Nephron progenitor cell (in vitro differentiated cells): ENCODE measurements at places on chromosomes 2 and 18.

- no peak for DNase-seq
Measured at GRCh38 chr18:41268271-41268670, 686.8 kb upstream of the PIK3C3 start.

DNA sequence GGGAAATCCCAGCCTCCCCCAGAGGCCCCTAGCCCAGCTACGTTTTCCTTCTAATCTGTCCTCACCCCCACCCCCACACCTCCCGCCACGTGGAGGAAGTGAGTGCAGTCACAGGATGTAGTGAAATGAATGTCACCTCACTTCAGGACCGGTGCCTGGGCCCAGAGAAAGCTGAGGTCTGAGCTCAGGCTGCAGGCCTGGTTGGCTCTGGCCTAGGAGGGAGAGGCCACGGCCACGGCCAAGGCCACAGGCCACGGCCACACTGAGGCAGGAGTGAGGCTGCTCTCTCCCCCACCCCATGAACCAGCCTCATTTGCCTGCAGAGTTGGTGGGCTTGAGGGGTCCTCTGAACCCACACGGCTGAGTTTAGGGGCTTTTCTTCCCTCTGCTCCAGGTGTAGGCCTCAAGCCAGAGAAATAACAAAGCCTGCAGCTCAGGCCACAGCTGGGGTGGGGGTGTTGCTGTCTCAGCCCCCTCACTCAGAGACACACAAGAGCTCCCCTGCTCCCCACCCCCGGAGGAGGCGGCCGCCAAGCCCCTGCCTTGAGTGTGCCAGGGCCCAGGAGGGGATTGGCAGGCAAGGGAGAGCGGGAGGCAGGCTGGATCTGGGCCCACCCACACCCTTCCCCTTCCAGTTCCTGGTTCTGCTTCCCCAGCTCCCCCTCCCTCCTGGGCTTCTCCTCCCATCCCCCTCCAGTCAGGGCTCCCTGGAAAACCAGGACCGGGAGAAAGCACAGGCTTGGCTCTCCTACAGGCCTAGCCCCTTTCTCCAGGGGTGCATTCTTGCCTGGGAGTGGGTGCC is 27.0 kb downstream of the DNMT3A start:
- DNase-seq, result peak; percentile 59

DNA sequence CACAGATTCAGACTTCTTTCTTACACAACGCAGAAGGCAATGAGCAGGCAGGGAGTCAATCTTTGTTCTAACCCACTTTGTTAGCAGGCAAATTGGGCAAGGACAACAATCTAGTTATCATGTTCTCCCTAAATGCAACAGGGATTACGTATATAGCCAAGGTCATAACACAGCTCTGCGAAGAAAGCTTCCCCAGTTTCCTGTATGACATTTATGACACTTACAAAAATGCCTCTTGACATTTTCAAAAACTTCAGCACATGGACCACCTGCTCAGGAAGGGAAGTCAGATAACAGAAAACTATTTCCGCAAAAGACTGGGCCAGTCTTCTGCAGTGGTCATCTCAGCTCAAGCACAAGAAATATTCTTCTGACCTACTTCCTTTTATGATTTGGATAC is 106.1 kb downstream of the IRS1 start:
- DNase-seq, result no peak

DNA sequence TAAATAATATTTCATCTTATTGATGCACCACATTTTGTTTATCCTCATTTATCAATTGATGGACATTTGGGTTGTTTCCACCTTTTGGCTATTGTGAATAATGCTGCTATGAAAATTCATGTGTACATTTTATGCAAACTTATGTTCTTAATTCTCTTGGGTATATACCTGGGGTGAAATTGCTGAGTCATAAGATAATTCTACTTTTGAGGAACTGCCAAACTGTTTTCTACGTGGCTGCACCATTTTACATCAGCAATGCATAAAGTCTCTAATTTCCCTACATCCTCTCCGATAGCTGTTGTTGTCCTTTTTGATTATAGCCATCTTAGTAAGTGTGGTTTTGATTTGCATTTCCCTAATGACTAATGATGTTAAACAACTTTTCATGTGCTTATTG is 116.5 kb upstream of the DLX2 start:
- no peak for DNase-seq

- no peak for DNase-seq
Measured at GRCh38 chr2:126886916-126887280, 11.8 kb upstream of the TEX51 start.

DNA sequence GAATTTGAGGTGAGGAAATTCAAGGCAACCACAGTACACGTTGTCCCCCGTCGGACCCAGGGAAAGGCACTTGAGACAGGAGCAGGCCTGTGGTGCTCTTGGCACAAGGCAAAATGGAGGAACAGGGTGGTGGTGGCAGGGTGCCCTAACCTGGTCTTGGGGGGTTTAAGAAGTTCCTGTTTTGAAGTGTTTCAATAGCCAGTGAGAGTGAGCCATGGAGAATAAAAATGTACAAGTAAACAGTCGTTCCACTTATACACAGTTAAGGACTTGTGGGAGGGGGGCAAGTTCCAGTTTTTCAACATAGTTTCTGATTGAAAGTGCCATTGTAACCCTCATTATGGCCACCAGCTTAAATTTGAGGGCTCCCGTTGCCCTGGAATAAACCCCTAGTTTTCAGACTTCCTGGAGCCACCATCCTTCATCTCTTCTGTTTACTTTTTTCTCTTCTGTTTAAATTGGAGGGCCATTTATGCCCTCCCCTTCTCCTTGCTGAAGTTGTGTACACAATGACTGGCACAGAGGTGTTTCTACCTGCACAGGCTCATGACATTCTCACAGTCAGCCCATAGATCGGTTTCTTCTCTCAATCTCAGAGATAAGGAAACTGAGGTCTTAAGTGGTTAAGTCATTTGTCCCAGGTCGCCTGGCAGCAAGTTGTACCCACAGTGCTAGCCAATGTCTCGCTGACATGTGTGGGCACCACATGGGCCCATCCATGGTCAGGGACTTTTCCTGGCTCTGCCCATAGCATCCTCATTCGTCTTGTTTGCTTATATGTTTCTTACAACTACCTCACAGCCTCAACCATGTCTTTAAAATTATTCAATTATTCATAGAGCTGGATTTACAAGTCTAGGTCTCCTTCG is 66.0 kb upstream of the ST3GAL5 start:
- DNase-seq, result no peak

DNA sequence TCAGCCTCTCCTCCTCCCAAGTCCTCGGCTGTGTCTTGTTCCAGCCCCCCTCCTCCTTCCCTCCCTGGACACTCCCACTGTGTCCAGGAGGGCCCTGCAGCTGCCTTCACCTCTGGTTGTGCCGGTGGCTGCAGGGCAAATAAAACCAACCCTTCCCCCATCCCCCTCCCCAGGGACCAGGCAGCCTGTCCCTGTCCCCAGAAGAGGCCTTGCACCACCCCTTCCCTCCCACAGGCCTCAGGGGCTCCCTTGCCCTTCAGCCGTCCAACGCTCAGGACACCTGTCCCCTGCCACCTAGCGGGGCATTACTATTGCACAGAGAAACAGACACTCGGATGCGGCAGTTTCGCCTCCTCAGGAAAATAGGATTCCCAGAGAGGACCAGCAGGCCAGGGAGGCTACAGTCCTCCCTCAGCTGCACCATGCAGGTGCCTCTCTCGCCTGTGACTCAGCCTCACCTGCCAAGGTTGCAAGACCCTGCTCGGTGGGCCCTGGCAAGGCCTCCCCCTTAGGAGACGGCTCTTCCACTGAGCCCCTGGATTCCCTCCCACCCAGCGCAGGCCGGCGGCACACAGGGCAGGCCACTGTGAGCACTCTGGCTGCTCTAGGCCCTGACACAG is 5.5 kb upstream of the GPC1 start:
- DNase-seq, result no peak

GRCh38 chr2:180219491-180219890 is 212.4 kb upstream of the CWC22 start:
- no peak for DNase-seq

DNA sequence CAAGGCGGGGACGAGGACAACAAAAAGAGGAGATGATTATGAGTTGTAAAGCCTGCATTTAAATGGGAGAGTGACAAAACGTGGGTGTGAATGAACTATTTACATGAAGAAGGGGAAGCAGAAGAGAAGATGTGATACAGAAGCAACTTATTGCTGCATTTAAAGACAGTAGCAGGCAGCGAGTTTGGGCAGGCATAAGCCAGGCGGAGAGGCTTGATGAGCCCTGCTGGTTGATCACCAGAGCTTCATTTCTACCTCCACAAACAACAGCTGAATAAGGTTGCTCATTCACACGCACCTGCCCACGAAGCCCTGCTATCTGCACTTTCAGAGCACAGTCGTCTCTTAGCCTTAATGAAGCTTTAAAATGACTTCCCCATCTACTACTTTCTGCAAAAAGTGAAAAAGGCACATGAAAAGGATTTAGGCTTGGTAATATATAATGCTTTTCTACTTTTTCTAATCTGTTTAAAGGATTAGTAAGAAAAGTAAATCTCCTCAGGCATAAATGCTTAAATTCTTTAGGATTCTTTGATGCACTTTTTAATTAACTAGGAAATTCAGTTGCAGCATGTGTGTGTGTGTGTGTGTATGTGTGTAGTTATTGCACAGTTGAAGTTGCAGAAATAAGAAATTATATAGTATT is 3.1 kb downstream of the SLC38A11 start:
- DNase-seq, result no peak

GRCh38 chr2:216081012-216081411 is 597 bp downstream of the PECR start:
- no peak for DNase-seq

GRCh38 chr2:42127425-42128424 is 41.4 kb upstream of the EML4 start:
- DNase-seq, result no peak

- no peak for DNase-seq
Measured at GRCh38 chr2:188898261-188898660, 75.9 kb upstream of the COL3A1 start.

GRCh38 chr2:161045726-161046125 is 114.5 kb upstream of the TANK start:
- DNase-seq, result no peak

DNA sequence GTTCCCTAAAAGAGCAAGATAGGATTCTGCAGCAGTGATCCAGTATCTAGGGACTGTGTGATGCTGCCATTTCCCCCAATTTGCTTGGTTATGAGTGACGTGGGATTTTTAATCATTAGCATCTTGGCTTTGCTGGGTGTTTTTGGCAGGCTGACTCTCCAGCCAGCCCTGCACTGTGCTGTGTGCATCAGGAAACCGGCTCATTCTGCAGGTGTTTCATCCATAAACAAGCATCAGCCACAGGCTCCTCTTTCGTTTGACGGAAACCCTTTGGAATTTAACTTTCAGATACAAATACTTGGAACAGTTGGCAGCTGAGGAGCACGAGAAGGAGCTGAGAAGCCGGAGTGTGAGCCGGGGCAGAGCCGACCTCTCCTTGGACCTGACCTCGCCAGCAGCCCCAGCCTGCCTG is 135.9 kb downstream of the TPGS2 start:
- DNase-seq, result no peak

DNA sequence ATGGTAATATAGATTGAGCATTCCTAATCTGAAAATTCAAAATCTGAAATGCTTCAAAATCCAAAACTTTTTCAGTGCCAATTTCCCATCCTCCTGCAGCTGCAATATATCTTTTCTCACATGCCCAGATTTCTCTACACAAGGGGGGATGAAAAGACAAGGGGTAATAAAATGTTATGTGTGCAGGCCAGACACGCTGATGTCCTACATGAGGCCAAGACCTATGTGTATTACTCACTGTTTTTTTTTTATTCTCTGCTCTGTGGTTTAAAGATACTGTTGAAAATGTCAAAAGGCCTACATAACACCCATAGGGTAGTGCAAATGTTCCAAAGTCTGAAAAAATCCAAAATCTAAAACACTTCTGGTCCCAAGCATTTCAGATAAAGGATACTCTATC is 41.2 kb upstream of the CWC22 start:
- DNase-seq, result no peak

GRCh38 chr18:79622004-79622403 is 57.6 kb upstream of the CTDP1 start:
- no peak for DNase-seq

DNA sequence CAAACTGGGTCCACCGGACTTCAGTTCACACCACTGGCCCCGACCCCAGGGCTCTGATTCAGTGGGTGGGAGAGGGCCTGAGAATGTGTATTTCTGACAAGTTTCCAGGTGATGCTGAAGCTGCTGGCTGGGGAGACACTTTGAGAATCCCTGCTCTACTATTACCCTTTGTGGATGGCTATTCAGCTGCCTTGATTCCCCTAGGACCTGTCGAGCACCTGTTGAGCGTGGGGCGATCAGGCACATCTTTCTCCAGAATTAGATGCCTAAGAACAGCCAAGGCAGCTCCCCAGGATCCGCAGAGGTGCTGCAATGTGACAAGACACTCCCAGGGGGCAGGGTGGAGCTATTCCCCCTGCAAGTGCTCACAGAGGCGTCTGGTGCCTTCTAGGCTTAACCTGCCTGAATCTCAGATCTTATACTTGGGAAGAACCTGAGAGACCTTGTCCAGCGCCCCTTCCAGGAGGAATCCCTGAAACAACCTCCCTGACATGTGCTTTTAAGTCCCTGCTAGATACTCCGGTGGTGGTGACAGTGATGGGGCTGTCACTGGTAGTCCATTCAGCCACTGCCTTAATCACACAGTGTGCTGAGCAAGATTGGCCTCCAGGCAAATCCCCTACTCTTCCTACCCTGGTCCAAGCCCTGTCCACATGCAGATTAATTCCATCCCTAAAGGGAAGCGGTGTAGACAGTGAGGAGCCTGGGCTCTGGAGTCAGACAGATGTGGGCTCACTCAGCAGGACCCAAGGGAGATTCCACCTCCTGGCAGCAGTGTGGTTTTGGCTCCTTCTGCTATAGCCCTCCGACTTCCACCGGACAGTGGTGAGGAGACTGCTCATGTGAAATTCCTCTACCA is 43.4 kb upstream of the OTOF start:
- peak; percentile 34 for DNase-seq

- peak; percentile 3 for DNase-seq
Measured at GRCh38 chr2:226796840-226797288, 2.8 kb downstream of the IRS1 start.

GRCh38 chr2:159497256-159497655 is 119.1 kb downstream of the BAZ2B start:
- DNase-seq, result no peak

DNA sequence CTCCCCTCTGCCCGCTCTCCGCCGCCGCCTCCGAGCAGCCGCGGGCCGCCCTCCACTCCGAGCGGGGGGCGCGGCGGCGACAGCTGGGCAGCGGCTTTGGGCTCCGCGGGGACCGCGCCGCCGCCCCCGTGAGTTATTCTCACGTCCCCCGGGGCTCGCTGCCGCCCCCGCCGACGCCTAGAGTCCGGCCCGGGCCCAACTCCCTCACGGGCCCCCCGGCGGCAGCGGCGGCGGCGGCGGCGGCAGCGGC is 645 bp downstream of the MIB1 start:
- peak; percentile 78 for DNase-seq
